NCI-H146 (cell line): ENCODE measurements at places on chromosomes 7 and 10.

GRCh38 chr10:126867567-126868365 is 37.5 kb upstream of the DOCK1 start:
- no peak for DNase-seq

GRCh38 chr7:105905910-105906568 is 29.6 kb upstream of the ATXN7L1 start:
- DNase-seq: no peak

GRCh38 chr7:71129126-71129525 is 2.8 kb upstream of the GALNT17 start:
- no peak for DNase-seq

- DNase-seq: peak; percentile 99
Measured at GRCh38 chr10:118369641-118370205, 27.6 kb upstream of the FAM204A start.

- DNase-seq: no peak
Measured at GRCh38 chr7:104341546-104341945, 13.1 kb downstream of the LHFPL3 start.
